ENCODE measurements at places on chromosomes 16 and 17.

GRCh38 chr17:75684924-75685323, 17.8 kb downstream of the SAP30BP start:
- no peak for DNase-seq

- DNase-seq = no peak
These were observed 289.7 kb upstream of the ZFHX3 start for GRCh38 chr16:73337373-73338296.

GRCh38 chr16:51312363-51313150, 161.5 kb upstream of the SALL1 start:
- DNase-seq = no peak

- no peak for DNase-seq
These were observed 14.9 kb downstream of the CNTNAP1 start for GRCh38 chr17:42697108-42697811.

GRCh38 chr17:7237761-7238419, 1.4 kb downstream of the PHF23 start:
- DNase-seq = peak; percentile 81

- no peak for DNase-seq
These were observed 109.5 kb downstream of the PRKCB start for GRCh38 chr16:23945243-23945642.

GRCh38 chr16:11901091-11901490, 14.7 kb downstream of the GSPT1 start:
- DNase-seq = no peak

- DNase-seq = no peak
These were observed 30.2 kb downstream of the TBX4 start for GRCh38 chr17:61482467-61482866.

DNA sequence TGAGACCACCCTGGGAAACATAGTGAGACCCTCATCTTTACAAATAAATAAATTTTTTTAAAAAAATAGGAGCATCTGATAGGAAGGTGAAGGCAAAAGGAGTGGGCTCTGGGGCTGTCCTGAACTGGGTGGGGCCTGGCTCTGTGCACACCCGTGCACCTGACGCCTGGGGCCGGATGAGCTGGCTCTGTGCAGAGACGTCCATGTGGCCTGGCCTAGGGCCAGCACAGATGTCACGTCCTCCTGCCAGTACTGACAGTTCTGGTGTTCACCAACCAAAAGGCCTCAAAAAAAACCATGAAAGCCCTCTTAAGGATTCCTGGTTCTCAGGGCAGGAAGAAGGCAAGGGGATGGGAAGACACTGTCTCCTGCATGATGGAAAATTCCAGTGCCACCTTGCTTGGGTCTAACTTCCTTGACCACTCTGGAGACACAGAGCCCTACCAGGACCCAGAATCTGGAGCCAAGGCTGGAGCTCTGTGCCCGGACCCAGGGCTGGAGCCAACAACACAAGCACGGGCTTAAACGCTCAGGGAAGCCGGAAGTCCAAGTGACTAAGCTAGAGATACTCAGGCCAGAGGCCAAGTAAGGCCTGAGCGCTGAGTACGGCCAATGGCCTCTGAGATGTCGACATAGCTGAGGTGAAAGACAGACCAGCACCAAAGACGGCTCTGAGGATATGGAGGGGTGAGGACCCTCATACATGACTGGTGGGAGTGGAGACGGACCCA, 32.9 kb downstream of the COPRS start:
- DNase-seq = no peak

DNA sequence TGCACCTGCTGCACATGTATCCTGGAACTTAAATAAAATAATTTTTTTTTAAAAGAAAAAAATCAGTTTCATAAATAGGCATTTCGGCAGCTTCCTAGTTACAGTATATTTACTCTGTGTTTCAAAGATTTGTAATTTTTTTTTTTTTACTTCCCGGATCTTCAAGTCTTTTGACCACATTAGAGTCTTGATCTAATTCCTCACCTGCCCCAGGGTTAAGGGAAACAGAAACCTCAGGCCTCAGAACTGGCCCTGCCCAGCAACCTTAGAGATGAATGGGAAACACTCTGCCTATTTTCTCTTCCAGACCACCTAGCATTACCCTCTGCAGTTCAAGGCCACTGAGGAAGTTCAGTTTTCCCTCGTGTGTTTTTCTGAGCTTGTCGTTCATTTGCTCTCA, 304.0 kb downstream of the MAF start:
- DNase-seq = no peak

DNA sequence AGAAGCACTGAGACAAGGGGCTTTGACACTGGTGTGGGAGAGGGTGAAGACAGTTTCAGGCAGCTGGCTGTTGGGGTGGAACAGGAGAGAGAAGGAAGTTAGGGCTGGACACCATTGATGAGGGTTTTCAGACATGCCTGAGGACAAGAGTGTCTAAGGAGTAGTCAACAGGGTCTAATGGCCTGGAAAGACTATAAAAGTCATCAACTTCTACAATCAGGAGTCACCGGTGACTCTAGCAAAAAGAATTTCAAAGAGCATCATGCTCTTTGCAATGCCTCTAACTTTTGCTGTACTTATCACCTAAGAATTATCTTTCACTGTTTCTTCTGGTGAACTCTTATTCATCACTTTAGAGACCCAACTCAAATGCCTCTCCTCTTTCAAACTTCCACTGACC, 213.9 kb downstream of the C16orf78 start:
- DNase-seq = no peak

GRCh38 chr17:65283704-65284103, 146.5 kb downstream of the RGS9 start:
- DNase-seq = no peak

DNA sequence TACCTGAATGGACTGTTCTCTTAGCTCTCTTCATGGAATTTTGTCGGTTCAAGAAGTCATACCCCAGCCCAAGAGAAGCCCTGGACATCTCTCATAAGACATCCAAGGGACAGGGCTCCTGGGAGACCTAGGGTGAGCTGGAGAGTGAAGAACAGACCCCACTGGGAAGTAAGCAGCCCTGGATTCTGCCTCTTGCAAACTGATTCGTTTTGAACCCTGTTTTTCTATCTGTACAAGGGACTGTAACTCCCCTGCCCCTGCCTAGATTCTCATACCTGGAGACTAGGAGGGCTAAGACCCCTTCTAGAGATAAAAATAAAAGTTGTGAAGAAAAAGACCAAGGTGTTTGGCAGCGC, 449 bp downstream of the CCL3L1 start:
- no peak for DNase-seq

- DNase-seq = no peak
These were observed 10.9 kb downstream of the HSPB9 start for GRCh38 chr17:42133461-42134041.

GRCh38 chr16:53827741-53828140, 123.8 kb downstream of the FTO start:
- DNase-seq = no peak

GRCh38 chr17:17613708-17614114, 22.2 kb upstream of the PEMT start:
- peak; percentile 42 for DNase-seq

GRCh38 chr16:75238132-75238852, 13.1 kb downstream of the BCAR1 start:
- DNase-seq = no peak

DNA sequence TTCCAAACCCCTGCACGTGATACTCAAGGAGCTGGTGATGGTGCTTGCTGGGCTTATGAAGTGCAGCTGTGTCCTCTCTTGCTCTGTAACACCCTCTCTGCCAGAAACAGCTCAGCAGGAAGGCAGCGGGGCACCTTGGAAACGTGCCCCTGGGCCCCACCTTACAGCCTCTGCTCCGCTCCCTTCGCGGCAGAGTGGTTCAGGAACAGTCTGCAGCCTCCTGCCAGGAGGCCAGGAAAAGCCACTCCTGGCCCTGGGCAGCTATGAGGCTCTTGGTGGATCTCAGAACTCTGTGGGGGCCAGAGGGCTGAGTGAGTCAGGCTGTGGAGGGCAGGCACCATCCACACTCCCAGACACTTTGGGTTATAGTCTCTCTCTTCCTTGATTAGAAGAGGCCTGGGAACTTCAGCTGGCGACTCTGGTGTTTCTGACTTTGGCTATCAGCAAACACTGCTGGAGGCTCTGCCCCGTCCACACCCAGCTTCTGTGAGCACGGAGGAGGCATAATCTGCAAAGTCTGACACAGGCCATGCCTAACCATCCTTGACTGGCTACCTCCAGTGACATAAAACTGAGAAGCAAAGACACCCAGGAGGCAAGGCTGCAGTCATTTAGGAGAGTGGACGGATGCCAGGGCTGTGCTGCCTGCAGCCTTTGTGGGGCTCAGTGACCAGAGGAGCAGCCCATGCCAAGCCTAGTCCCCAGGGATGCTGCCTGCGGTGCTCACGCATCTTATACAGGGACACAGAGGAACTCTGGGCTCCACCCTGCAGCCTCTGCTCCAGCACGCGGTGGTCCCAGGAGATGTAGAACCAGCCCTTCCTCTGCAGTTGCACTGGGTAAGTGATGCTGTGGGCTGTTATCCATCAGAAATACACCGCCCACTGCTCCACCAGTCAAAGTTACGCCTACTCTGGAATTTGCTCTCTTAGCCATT, 65.3 kb downstream of the METRNL start:
- no peak for DNase-seq

DNA sequence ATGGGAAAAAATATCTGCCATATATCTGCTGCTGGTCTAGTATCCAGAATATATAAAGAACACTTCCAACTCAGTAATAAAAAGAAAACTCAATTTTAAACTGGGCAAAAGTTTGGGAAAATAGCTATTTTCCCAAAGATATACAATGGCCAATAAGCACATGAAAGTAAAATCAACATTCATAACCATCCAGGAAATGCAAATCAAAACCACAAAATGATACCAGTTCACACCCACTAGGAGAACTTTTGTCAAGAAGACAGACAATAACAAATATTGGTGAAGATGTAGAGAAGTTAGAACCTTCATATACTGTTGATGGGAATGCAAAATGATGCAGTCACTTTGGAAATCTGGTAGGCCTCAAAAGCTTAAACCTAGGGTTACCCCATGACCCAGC, 33.4 kb upstream of the RPRML start:
- DNase-seq = no peak

GRCh38 chr16:86150641-86151238, 251.8 kb downstream of the IRF8 start:
- DNase-seq = no peak

DNA sequence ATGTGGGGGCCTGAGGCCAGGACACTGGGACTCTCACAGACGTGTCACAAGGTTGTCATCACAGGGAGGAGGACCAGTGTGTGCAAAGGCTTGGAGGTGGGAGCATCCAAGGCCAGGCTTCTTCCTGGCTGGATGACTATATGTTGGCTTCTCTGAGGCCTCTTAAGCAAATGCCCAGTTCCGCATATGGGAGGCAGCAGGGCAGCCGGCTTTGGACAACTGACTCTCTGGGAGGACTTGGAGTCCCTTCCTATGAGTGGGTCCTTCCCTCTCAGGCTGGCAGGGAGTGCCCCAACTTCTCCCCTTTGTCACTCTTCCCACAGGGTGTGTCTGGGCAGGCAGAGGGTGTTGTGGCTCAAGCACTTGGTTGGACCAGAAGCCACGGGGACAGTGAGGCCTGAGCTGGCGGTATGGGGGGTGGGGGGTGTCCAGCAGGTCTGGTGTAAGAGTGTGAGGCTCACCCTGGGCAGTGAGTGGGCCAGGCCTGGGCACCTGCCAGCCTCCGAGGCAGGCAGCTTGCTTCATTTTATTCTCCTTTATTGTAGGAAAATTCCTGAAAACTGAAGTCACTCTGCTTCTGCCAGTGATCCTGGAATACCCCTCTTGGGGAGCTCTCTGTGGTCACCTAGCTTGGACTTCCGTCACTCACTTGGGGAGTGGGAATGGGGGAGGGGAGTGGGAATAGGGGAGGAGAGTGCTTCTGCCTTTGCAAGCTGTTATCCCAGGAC, 14.9 kb downstream of the ADGRG1 start:
- DNase-seq = no peak

DNA sequence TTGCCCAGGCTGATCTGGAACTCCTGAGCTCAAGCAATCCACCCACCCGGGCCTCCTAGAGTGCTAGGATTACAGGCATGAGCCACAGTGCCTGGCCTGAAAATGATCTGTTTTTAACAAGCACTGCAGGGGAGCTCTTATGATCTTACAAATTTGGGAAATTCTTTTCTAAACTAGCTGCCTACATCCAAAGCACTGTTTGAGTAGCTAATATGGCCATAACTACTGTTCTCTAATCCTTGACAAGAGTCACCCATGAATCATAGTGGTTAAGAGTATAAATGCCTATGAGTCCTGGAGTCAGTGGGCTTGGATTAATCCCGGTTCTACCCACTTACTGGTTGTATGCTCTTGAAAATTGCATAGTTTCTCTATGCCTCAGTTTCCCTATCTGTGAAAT, 1.4 kb upstream of the CPPED1 start:
- no peak for DNase-seq

GRCh38 chr16:20875355-20875650, 24.9 kb downstream of the DCUN1D3 start:
- DNase-seq = no peak

- no peak for DNase-seq
These were observed 862 bp downstream of the ZNF232 start for GRCh38 chr17:5110816-5111215.

DNA sequence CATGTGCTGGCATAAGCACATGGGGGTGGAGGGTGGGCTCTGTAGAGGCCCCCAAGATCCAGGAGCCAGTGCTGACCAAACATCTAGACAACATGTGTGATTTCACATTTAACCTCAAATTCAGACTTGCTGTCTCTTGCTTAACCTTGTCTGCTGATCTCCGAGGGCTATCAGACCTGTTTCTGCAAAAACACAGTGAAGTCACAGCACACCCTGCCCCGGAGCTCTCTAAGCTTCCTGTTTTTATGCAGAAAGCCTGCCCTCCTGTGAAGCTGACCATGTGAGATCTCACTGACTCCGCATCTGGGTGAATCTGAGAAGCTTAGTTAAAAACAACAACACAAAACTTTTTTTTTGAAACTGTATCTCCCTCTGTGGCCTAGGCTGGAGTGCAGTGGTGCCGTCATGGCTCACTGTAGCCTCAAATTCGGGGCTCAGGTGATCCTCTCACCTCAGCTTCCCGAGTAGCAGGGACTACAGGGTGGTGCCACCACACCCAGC, 6.6 kb upstream of the DPEP2 start:
- DNase-seq = no peak

GRCh38 chr16:31874366-31875111, 932 bp downstream of the ZNF267 start:
- DNase-seq = no peak

Data from stimulated activated CD8-positive, alpha-beta memory T cell treated with anti-CD3 and anti-CD28 coated beads, Interleukin-4, amount 100 ng/mL, for 24 hours (primary cell).